ENCODE measurements at places on chromosomes 16 and 17. TPM values are rescaled to one million over a fixed set of nuclear protein-coding genes. Genes with fewer than 3 reads are reported as not detected.
A peak's percentile ranks its signal among the peaks of the same experiment; 100 is the strongest.

The PPM1E gene
- 0.34 TPM for polyA plus RNA-seq

The MYH1 gene
- polyA plus RNA-seq: 0.06 TPM

The SSTR5 gene
- not detected for polyA plus RNA-seq

- no peak for DNase-seq
Observed at GRCh38 chr16:4293181-4293716, 20.4 kb upstream of the TFAP4 start.

GRCh38 chr16:30628628-30629540 lies 18.7 kb upstream of the ZNF689 start:
- DNase-seq: peak; percentile 74

- DNase-seq: no peak
Observed at GRCh38 chr17:77174928-77175661, 34.3 kb downstream of the SEC14L1 start.

GRCh38 chr16:86127366-86127765 lies 228.4 kb downstream of the IRF8 start:
- no peak for DNase-seq

DNA sequence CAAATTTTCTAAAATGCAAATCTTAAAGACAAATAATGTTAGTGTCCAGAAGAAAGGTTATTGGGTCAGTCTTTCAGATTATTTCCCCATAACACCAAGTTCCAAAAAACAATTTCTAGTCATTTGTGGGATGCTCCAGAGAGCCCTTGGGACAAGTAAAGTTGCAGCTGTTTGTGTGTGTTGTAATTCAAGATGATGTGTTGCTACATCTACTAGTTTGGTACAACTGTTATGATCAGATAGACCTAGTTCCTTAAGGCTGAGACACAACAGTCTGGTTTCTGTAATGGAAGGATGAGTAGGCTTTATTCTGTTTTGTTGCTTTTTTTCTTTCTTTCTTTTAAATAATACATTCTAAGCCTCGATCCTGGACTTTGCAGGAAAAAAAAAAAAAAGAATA lies 41.9 kb downstream of the PIGL start:
- no peak for DNase-seq

DNA sequence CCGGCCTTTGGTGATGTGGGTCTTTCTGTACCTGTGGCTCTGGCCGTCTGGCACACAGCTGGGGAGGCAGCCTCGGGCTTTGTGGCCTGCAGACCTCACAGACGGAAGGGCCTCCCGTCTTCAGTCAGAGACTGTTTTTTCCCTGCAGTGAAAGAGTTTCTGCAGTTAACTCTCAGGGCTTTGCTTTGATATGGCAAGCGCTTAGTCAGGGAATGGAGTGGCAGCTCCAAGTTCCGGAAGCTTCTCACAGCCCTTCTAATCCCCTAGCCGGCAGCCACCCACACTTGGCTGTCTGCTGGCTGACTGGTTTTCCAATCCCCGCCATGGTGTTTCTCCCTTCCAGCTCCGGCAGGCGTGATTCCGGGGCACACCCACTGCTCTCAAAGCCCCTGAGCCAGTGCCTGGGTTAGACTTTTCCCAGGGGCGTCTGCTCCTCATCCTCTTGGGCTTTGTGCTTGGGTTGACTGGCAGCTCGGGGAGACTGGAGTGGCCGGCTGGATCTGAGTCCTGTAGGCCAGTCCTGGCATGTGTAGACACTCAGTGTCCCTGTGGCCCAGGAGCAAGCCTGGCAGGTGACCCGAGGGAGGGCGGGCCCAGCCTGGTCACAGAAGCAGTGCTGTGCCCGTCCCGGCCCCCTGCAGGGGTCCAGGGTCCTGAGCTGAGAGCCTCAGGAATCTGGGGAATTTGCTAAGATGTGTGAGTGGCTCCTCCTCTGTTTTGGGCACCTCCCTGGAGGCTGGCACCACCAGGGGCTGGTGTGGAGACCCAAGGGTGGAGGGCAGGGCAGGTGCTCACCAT lies 29.9 kb downstream of the BAIAP2 start:
- DNase-seq: peak; percentile 72

DNA sequence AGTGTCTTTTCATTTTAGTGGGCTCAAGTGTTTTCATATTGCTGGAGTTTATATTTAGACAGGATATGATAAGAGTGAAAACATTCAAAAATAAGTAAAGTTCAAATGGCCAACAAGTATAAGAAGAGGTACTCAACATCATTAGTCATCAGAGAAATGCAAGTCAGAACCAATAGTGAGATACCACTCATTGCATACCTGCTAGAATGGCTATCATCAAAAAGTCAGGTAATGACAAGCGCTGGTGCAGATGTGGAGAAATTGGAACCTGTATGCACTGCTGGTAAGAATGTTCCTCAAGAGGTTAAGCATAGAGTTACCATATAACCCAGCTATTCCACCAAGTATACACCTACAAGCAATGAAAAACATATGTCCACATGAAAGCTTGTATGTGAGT lies 87.8 kb downstream of the WNT3 start:
- DNase-seq: no peak

- no peak for DNase-seq
Observed at GRCh38 chr16:73997340-73997711, 299.3 kb upstream of the PSMD7 start.

- DNase-seq: no peak
Observed at GRCh38 chr16:26133416-26134093, 441.8 kb downstream of the HS3ST4 start.

GRCh38 chr17:18011286-18011685 lies 27.7 kb downstream of the ATPAF2 start:
- DNase-seq: no peak

- DNase-seq: peak; percentile 19
Observed at GRCh38 chr17:40963838-40964237, 2.9 kb downstream of the KRT39 start.

DNA sequence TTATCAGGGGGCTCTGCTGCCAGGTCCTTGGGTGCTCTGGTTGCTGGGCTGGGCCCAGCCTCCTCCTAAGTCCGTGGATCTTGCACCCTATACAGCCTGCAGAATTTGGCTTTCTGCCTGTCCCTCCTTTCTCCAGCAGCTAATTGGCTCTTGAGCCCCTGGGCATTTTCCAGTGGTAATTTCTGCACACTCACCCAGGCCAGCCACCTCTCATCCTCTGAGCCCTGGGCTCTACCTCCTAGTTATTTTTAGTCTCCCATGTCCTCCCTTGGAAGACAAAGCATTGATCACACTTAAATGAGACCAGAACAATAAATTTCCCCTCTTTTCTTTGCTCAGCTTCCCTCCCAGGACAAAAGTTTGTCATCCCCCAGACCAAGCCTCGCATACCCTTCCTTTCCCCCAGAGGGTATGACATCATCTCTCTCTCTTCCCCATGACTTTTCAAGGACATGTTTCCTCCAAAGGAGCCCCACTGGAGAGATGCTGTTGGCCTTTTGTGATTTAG lies 38.1 kb downstream of the C17orf75 start:
- DNase-seq: peak; percentile 53

- DNase-seq: peak; percentile 59
Observed at GRCh38 chr17:7215652-7216180, 3.9 kb downstream of the DLG4 start.
